ENCODE measurements at places on chromosomes 5 and 9.

DNA sequence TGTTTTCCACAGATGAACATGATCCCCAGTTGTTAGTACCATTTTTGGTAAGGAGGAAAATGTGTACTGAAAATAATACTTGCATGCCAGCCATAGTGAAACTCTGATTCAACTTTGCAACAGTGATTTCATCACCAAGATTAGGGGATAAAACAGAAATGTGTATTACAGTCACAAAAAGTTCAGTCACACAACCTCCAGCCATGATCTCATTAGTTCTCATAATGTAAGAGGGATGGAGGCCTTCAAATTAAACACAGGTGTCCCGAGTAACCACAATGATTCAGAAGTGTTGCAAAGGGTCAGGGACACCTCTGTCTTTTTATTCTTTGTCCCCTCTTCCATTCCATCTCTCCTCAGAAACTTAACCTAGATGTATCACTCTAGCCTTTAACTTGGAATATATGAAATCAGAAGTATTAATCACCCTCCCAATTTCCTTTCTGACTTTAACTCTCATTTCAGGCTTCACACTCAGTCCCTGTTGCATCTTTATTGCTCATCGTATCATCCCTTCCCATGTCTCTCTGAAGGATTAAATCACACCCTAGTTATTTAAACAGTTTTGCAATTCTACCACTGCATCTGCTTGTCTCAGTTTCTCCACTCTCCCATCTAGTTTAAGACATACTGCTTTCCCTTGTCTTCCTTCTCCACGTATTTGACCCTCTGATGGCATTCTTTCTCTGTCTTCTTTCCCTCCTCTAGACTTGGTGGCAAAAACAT lies 291.2 kb downstream of the ADAMTS6 start:
- no peak for DNase-seq

DNA sequence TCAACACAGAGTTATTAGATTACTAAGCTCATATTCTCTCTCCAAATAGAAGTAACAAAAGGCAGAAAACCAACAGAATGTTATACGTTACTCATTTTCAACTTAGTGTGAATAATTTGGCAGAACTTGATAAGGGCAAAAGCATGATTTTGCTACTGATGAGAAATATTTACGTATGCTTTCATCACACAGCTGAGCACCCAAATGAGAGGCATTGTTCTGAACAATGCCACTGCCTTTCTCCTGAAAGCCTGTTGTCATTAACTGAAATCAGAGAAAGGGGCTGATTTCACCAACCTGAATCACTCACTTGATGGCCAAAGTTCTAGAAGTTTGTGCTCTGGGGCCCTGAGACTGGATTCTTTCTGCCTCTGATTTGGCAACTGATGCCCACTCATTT lies 367.5 kb upstream of the PTGER4 start:
- no peak for DNase-seq

DNA sequence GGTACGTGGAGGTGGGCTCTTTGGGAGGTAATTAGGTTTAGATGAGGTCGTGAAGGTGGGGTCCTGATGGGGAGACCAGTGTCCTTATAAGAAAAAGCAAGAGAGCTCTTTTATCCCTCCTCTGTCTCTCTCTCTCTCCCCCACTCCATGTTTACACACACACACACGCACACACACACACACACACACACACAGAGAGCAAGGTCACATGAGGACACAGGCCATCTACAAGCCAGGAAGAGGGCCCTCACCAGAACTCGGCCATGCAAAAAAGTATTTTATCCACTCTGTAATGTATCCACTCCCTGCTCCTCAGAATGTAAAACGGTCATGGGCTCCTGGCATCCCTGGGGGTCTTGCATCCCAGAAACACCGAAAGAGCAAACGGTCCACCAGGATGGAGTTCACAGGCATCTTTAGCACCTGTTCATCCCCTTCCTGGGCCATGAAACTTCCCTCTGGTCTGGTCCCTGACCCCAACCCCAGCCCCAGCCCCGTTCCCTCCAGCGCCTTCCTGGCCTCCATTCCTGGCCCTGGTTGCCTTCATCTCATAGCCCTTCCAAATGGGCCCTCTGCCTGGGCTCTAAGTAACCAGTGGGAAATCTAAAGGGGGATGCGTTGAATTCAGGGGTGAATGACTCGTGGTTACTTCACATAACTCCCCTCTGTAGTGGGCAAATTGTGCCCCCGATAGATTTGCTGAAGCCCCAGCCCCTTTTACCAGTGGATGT lies 88.8 kb downstream of the NSUN2 start:
- no peak for DNase-seq

DNA sequence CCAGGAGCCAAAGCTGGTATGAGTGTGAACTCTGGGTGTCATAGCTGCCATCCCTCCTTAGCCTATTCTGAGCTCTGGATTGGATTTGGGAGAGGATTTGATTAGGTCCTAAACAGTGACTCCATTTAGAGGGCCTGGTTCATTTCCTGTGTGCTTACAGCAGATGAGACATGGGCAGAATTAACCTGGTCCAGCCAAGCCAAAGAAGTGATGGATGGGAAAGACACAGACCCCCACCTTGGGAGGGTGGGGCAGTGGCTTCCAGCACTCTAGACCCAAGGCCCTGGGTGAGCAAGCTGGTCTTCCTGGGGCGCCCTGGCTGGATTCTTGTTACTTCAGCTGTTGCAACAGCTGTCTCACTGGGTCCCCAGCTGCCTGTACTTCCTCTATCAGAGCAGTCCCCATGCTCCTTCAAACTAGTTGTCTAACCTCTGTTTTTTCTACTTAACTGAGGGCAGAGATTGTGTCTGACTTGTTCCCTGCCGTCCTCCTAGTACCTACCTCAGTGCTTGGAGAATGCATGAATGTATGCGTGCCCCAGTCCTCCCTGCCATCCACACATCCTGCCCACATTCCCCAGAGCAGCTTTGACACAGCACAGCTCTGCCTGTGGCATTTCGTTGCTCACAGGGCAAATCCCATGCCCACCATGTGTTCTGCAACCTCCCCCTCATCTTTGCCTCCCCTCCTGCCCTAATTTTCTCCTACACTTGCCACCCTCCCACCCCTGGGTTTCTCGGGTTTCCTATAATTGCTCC lies 115.9 kb downstream of the RGS3 start:
- DNase-seq, result no peak

DNA sequence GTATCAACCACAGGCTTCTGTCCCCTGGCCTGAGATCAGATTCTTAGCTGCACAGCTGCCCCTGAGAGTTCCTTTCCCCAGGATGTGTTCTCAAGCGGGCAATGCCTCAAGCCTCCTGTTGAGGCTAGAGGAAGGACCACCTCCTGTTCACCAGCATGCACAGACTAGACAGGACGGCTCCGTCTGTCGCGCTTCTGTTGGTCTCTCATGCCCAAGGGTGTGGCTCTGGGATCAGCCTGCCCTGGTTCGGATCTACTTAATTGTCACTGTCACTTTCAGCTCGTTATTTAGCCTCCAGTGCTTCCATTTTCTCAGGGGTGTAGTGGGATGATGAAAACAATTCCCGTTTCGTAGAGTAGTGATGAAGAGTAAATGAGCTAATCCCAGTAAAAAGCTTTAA lies 103.1 kb downstream of the KCNIP1 start:
- DNase-seq, result no peak

- DNase-seq, result no peak
These were observed 25.8 kb downstream of the NSUN2 start for GRCh38 chr5:6606884-6607558.

DNA sequence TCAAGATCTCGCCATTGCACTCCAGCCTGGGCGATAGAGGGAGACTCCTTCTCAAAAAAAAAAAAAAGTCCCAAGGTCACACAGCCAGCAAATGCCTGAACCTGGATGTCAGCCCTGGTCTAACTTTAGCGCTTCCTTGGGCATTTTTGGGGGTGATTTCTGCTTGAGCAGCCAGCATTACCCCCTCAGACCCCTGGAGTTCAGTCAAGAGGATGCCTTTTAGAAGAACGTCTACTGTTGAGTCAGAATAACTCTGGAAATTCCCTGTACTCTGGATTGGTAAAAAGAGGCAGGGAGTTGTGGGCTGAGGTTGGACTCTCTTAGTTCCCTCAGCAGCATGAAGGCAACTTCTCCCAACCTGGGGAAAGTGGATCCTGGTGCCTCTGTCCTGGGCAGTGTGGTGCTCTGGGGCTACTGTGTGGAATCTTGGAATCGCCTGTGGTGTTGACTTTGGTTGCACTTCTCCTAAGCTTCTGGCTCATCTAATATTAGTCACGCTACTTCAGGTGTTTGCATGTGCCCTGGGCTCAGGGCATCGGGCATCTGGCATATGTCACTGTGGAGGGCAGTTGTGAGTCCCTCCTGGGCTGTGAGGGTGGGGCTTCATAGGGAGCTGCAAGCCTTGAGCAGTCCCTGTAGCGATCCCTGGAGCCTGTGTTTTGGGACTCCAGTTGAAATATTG lies 32.2 kb downstream of the STXBP1 start:
- no peak for DNase-seq

DNA sequence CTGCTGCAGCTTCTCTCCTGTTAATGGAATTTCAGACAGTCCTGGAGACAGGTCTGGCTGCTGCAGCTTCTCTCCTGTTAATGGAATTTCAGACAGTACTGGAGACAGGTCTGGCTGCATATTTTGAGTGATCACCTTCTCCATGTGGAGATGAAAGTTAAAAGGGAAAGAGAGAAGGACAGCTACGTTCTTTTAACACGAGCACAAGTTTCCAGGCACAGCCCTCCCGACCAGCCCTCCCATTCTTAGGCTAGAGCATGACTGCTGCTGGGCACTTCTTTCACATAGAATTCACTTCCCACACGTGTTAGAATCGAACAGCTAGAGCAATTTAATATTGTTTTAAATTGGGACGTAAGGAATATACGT lies 133.3 kb upstream of the DMRT1 start:
- no peak for DNase-seq

DNA sequence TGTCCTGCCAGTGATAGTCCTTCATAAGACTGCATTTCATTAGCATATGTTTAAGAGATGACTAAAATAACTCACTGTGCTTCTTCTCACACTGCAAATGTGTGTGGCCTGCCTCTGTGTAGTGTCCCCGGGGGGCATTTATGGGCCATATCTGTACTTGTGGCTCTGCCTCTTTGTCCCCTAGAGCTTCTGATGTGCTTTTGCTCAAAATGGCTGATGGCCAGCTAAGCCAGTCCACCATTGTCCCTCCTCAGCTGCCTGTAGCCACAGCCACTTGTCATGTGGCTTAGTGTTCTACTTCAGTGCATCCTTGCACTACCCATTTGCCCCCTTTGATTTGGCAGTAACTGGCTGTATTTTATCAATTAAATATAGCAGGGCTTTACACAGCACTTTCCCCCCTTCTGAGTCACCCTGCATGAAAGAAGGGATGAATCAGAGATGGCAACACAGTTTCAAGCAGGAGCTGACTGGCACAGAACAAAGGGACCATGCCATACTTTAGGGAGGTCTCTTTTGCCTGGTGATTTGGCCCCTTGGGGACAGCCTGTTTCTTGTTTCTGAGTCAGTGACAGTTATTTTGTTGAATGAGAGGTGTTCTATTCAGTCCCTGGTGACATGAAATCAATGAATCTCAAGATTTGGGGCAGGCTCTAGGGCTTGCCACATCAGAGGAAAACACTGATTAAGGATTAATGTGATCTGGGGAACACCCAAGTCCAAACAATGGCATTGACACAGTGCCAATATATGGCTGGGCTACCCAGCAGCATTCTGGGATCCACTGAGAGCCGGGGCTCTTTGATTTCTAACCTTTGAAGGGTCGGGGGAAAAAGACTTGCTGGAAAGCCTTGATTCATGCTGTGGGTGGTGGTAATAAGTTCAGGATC lies 245.5 kb downstream of the SMARCA2 start:
- DNase-seq, result no peak

DNA sequence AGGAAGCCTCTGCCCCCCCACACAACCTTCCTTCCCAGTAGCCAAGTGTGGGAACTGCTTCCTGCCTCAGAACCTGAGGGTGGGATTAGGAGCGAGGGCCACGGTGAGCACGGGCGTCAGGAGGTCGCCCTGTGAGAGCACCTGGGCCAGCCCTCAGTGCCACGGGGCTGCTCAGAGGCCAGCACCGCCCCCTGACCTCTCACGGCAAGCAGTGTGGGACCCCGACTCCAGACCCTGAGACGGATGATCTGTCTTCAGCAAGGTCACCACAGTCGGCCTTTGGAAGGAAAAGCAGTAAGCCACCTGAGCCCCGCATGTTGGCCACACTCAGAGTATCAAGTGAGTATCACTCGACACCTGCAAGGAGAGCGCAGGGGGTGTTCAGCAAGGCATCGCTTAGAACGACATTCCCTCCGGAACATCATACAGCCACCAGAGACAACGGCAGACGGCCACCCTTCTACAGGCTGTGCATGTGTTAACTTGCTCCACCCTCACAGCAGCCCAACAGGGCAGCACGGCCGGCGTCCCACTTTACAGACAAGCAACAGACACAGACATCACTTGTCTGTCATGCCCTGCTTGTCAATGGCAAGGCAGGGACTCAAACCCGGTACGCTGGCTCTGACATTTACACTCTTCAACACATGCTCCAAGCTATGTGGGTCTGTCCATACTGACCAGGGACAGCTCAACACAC lies 50.2 kb downstream of the IPPK start:
- DNase-seq, result no peak

DNA sequence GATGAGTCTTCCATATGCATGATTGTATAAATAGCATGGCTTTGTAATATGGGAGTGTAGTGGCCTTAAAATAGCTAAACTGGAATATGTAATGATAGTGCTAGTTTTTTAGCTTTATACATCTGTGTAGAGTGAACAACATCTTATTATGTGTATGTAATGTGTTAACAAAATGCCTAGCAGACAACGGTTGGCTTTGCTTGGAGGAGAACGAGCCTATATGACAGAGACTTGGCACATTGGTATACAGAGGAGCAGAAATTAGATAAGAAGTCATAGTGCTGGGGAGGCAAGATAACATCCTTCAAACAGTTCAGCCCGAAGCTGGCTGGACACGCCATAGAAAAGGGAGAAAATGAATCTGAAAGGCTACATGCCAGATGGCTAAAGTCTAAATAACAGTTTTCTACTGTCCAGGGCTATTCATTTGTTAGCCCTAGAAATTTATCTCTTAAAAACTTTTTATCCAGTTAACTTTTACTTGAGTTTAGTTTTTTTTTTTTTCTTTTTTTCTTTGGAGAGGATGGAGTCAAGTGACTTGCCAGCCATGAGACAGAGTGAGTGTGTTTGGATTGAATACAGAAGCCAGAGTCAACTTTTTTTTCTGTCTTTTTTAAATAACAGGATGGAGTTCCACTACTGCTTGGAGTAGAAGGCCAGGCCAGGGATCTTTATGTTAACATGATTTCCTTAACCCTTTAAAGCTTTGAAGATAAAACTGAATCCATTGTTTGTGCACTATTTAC lies 214.4 kb upstream of the ACTBL2 start:
- DNase-seq, result peak; percentile 62

DNA sequence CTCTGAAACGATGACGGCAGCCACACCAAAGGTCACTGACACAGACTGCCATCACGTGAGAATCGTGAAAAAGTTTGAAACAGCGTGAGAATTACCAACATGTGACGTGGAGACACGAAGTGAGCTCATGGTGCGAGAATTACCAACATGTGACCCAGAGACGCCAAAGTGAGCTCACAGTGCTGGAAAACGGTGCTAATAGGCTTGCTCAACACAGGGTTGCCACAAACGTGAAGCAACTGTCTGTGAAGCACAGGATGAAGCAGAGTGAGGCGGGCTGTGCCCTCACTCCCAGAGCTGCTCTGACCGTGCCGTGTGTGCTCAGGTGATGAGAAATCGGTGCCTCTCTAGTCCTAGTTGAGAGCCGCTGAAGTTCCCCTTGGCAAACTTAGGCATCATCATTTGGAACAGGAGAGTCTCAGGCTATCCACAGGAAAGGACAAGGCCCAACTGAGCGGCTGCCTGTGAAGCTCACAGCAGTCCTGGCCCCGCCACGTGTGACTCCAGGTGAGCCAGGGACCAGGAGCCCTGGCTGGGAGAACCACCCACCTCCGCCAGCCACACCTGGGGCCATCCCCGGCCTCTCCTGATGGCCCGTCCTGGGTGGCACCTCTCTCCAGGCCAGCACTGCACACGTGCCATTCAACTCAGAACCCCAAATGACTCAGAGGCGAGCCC lies 29.8 kb upstream of the SLC6A3 start:
- no peak for DNase-seq
